IMR-90 (cell line): ENCODE measurements at places on chromosomes 7 and 10. TPM values are rescaled to one million over a fixed set of nuclear protein-coding genes. Genes with fewer than 3 reads are reported as not detected.

DNA sequence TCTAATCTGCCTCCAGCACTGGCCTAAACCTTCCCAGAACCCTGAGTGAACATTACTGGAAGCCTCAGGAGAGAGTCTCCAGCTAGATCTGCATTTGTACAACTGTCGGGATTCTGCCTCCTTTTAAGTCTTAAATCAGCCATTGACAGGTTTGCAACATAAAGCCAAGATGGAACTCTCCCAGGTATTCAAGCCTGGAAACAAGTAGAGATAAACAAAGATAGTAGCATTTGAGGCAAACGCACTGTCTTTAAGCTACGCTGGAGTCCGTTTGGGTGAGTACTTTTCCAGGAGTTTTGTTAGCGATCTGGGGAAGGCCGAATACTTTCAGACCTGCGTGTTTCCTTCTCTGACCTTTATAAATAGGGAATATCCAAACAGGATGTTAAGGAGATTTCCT, 317.2 kb upstream of the FZD8 start:
- no peak overlapping the region for H3K4me3 ChIP-seq
- H3K4me1 ChIP-seq, result no peaks in the 10 kb centered on the region; the same call in 1 of the 2 replicates
- peak; percentile 46 for DNase-seq

Gene WDFY4
- not detected in 2 replicates for total RNA-seq

DNA sequence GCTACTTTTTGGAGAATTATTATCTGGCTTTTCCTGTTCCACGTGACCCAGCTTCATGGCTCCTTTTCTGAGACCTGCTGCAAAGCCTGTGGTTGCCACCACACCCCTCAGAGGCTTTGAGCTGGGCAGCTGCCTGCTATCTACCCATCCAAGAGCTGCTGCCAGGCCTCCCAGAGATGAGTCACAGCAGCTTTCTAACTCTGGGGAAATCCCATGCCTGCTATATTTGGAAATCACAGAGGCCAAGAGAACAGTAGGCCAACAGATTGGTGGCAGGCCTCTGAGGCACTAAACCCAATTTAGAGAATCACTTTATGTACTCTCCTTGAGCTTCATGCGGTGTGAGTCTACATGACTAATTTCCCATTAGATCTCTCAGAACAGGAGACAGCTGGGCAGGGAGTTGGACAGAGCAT, 35.2 kb downstream of the SGCE start:
- DNase-seq, result peak; percentile 91
- no peaks in the 10 kb centered on the region for H3K27me3 ChIP-seq

Gene SYT15
- total RNA-seq, result 0.54 and 1.1 TPM in 2 replicates

Gene GAD2
- total RNA-seq, result not detected in 2 replicates

GRCh38 chr7:131106681-131107336, 220.9 kb upstream of the MKLN1 start:
- no peaks in the 10 kb centered on the region for H3K36me3 ChIP-seq
- H3K4me1 ChIP-seq, result peaks cover 7% of the 10 kb centered on the region
- no peaks in the 10 kb centered on the region for H3K27me3 ChIP-seq
- H3K27ac ChIP-seq, result peak overlapping the region; percentile 86
- no peak for DNase-seq
- peak overlapping the region; percentile 80 for H3K4me3 ChIP-seq

DNA sequence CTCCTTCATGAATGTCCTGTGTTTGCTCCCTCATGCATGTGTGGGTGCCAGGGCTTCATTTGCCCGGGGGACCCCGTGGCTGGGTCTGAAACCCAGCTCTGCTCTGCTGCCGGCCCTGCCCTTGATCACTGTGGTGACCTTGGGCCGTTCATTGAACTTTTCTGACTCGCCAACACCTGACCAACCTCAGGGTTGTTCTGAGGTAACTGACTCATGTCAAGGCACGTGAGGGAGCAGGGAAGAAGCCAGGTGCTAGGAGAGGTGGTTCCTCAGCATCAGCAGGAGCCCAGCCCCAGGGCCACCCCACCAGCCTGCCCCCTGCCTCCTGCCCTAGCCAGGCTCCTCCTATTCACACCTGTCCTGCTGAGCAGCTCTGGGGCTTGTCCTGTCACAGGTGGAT, 47.9 kb downstream of the TBATA start:
- peaks cover 8% of the 10 kb centered on the region for H3K27me3 ChIP-seq
- H3K4me3 ChIP-seq, result no peak overlapping the region
- H3K27ac ChIP-seq, result no peak overlapping the region

GRCh38 chr7:99135938-99136337, 8.0 kb downstream of the SMURF1 start:
- no peaks in the 10 kb centered on the region for H3K27me3 ChIP-seq
- no peaks in the 10 kb centered on the region for H3K36me3 ChIP-seq
- no peak overlapping the region for H3K4me3 ChIP-seq

- H3K4me3 ChIP-seq, result no peak overlapping the region
- no peaks in the 10 kb centered on the region for H3K36me3 ChIP-seq
- no peaks in the 10 kb centered on the region for H3K27me3 ChIP-seq
- DNase-seq, result no peak
- H3K27ac ChIP-seq, result no peak overlapping the region
Observed at GRCh38 chr10:55410415-55410885, 609.4 kb upstream of the PCDH15 start.

- H3K4me3 ChIP-seq, result no peak overlapping the region
- peaks cover 13% of the 10 kb centered on the region for H3K4me1 ChIP-seq
- H3K27me3 ChIP-seq, result no peaks in the 10 kb centered on the region
- no peak overlapping the region for H3K27ac ChIP-seq
- no peak for DNase-seq
- H3K36me3 ChIP-seq, result no peaks in the 10 kb centered on the region
Observed at GRCh38 chr10:17066807-17067206, 62.8 kb downstream of the CUBN start.

Gene FXYD4
- total RNA-seq, result not detected in 2 replicates

DNA sequence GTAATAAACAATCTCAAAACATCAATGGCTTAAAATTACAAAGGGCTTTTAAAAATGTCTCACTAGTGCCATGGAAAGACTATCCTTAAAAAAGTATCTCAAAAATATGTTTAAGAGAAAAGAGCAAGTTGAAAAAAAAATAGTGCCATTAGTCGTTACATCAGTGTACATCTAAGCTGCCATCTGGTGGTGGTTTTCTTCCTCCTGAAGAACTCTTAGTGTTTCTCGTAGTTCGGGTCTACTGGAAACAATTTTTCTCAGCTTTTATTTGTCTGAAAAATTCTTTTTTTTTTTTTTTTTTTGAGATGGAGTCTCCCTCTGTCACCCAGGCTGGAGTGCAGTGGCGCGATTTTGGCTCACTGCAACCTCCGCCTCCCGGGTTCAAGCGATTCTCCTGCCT, 5.9 kb upstream of the GARIN1A start:
- peak; percentile 40 for DNase-seq
- H3K27ac ChIP-seq, result no peak overlapping the region
- H3K4me1 ChIP-seq, result no peaks in the 10 kb centered on the region
- H3K36me3 ChIP-seq, result peaks cover 1% of the 10 kb centered on the region; the same call in 1 of the 2 replicates

- no peaks in the 10 kb centered on the region for H3K36me3 ChIP-seq
- no peak overlapping the region for H3K27ac ChIP-seq
- DNase-seq, result no peak
- H3K4me3 ChIP-seq, result no peak overlapping the region
Observed at GRCh38 chr7:6502886-6503285, 48.4 kb downstream of the GRID2IP start.

DNA sequence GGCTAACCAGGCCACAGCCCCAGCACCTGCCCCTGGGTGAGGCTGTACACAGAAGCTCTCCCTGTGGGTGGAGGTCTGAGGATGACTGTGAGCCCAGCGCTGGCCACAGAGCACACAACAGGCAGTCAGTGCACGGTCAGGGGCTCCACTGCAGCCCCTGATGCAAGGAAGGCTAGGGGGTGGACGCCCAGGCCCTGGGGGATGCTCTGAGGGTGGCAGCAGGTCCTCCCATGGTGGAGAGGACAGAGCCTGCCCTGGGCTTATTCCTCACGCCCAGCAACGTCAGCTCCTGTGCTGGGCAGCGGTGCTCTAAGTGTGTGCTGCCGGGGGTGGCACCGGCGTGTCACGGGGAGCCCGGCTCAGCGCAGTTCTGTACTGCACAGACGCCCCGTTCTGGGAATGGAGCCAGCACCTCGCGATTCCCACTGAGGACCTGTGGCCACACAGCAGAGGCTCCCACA, 223.2 kb downstream of the MAD1L1 start:
- no peak overlapping the region for H3K27ac ChIP-seq
- 0 out of 2 replicates have a peak, but pooled peaks cover 2% of the 10 kb centered on the region for H3K36me3 ChIP-seq
- H3K4me3 ChIP-seq, result no peak overlapping the region

- H3K27me3 ChIP-seq, result peaks cover 10% of the 10 kb centered on the region
- H3K36me3 ChIP-seq, result no peaks in the 10 kb centered on the region
- H3K4me3 ChIP-seq, result no peak overlapping the region
Observed at GRCh38 chr10:118568327-118568848, 27.1 kb downstream of the PRLHR start.

DNA sequence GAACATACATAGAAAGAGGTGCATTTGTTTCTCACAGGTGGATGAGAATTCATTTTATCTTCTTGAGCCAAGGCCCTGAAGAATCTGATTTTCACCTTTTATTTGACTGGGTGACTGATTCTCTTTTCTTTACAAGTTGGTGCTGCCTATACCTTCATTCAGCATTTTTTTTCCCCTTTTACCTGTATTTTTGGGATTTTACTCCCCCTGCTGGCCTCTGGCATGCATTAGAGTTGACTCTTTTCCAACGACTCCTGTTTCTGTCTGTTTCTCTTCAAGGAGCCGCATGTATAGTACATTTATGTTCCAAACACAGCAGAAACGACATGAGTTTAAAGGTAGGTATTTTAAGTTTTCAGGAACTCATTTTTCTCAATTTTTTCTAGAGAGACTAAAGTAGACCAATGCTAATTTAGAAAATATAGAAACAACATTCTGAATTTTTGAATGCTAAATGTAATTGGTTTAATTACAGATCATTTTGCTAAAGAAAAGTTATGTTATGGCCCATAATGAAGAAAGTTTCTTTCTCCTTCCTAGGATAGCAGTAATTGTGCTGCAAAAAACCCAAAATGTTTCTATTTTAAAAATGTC, 149.8 kb upstream of the HDAC9 start:
- H3K36me3 ChIP-seq, result no peaks in the 10 kb centered on the region
- no peak overlapping the region for H3K4me3 ChIP-seq
- H3K4me1 ChIP-seq, result no peaks in the 10 kb centered on the region
- peak; percentile 46 for DNase-seq
- no peak overlapping the region for H3K27ac ChIP-seq

Gene PRSS1
- not detected in 2 replicates for total RNA-seq

GRCh38 chr7:103541947-103542346, 95.9 kb upstream of the SLC26A5 start:
- H3K4me3 ChIP-seq, result no peak overlapping the region
- H3K4me1 ChIP-seq, result 0 out of 2 replicates have a peak, but pooled peaks cover 1% of the 10 kb centered on the region
- 0 out of 2 replicates have a peak, but pooled peaks cover 2% of the 10 kb centered on the region for H3K36me3 ChIP-seq
- no peak for DNase-seq
- H3K27me3 ChIP-seq, result no peaks in the 10 kb centered on the region

- no peak overlapping the region for H3K27ac ChIP-seq
- no peaks in the 10 kb centered on the region for H3K4me1 ChIP-seq
Observed at GRCh38 chr7:159105832-159106811, 38.5 kb downstream of the VIPR2 start.

DNA sequence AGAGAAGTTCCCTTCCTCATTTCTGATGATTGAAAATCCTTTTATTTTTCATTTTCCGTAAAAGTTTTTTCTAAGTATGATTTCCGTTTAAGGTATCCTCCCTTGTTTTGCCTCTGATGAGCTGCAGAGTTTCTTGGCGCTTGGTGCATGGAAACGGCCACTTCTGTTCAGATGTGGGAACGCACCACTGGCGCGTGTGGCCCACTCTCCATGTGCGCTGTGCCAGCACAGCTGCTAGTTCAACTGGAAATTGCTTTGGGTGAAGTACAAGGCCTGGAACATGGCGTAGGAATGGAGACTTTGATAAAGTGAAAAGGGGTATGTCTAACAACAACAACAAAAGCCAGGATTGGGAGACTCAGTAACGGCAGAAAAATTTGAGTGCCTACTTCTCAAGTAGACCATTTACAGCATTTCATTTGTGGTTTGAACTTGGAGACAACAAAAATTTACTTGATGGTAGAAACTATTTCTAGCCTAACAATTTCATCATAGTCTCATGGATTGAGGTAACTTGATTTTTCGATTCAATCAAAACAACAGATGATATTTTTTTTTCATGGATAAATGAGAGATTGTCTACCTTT, 364.2 kb downstream of the SUGCT start:
- H3K36me3 ChIP-seq, result no peaks in the 10 kb centered on the region
- H3K27ac ChIP-seq, result no peak overlapping the region
- H3K27me3 ChIP-seq, result no peaks in the 10 kb centered on the region
- H3K4me1 ChIP-seq, result no peaks in the 10 kb centered on the region
- H3K4me3 ChIP-seq, result no peak overlapping the region

DNA sequence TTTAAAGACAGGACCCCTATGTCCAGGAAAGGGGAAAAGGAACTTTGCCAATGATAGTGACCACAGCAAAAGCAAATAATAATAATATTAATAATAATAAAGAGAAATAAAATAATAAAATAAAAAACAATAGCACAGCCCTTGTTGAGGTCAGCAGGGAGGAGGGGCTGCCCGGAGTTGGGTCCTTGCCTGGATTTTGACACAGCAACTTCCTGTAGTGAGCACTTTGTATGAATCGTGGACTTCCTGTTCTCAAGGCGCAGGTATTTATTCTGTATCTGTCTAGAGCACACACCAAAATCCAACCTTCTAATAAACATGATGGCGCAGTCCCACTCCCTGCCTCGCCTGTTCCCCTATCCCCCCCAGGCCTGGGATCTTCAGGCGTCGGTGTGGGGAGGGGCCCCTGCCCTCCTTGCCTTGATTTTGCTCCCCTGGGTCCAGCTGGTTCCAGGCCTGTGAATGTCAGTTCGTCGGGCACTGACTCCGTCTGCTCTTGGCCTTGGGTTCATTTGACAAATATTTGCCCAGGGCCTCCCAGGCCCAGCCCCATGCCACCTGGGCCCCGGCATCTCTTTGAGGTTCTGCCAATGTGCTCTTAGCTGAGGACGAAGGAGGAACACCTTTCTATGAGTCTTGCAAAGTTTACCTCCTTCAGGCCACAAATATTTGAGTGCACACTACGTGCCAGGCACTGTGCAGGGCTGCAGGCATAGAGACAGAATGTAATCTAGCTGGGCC, 13.9 kb downstream of the TRIM8 start:
- H3K4me1 ChIP-seq, result peaks cover 16% of the 10 kb centered on the region
- H3K4me3 ChIP-seq, result no peak overlapping the region
- DNase-seq, result peak; percentile 51

GRCh38 chr10:130802301-130802700, 509.2 kb downstream of the TCERG1L start:
- H3K4me1 ChIP-seq, result no peaks in the 10 kb centered on the region
- DNase-seq, result no peak
- H3K36me3 ChIP-seq, result no peaks in the 10 kb centered on the region

- no peak for DNase-seq
- peaks cover 51% of the 10 kb centered on the region for H3K36me3 ChIP-seq
- H3K27me3 ChIP-seq, result no peaks in the 10 kb centered on the region
Observed at GRCh38 chr7:141748396-141748795, 10.2 kb downstream of the SSBP1 start.
